ENCODE measurements at places on chromosomes 3 and 15. TPM values are rescaled to one million over a fixed set of nuclear protein-coding genes. Genes with fewer than 3 reads are reported as not detected.

The MINAR1 gene
- 0.37 TPM for total RNA-seq

DNA sequence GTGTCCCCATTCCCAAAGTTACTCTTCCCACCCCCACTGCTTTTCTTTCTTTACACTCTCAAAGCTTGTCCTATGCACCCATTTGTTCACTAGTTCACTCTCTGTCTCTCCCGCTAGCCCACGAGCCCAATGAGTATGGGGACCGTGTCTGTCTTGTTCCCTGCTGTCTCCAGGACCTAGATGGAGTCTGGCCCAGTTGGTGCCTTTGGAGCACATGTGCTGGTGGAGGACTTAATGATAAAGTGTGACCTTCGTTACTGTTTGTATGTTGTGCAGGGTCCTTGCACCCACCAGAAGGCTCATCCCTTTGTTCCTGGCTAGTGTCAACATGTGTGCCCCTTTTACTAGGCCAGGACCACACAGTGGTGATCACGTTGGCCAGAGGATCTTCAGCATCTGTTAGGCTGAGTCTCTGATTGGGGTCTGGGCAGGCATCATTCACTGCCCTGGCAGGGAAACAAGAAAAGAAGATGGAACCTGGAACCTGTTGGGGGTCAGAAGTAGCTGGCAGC lies 7.4 kb downstream of the CISH start:
- DNase-seq: peak; percentile 21

- no peak for DNase-seq
Observed at GRCh38 chr3:71465371-71466036, 118.0 kb downstream of the FOXP1 start.

GRCh38 chr15:100121285-100121684 lies 220.5 kb downstream of the ADAMTS17 start:
- no peak for DNase-seq

GRCh38 chr15:53126144-53126543 lies 336.0 kb upstream of the ONECUT1 start:
- no peak for DNase-seq

DNA sequence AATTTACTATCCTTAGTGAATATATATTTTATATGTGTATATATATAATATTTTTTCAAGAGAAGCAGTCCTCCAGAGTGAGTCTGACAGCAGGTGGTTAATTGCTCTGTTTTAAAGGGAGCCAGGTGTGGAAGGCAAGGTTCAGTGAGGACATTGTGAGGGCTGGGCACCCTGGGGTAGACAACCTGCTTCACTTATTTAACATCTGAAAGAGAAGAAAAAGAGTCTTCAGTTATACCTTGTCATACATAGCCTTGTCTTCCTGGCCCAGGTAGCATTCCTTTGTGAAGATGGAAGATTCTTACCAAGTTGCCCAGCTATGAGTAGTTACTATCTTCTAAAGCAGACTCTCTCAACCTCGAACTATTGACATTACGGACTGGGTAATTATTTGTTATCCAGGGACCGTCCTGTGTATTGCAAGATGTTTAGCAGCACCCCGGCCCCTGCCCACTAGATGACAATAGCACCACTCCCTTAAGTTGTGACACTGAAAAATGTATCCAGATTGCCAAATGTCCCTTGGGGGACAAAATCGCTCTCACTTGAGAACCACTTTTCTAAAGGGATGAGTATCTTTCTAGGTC lies 336.0 kb upstream of the TRIM42 start:
- no peak for DNase-seq

DNA sequence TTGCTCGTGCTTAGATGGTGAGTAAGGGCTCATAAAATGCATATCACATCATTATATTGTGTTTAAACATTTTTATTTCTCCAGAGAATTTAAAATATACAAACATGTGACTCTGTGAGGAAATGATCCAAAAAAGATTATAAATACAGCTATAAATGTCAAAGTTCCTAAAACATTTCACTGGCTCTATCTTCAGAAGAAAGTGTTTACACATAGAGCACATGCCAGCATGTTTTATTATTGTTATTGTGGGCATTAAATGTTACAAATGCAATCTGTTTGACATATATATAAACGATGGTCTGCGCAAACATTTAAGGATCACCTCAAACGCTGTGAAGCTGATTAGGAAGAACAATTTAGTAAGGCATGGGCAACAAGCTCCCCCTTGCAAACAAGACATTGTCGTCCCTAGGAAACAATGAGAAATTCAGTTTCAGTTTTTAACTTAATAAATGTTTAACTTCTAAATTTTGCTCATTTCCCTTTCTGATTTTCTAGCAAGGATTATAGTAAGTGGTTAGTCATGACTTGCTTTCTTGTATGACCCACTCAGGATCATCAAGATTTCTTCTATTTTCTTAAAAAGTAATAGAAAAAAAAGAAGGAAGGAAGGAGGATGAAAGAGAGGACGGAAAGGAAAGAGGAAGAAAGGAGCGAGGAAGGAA lies 207.5 kb downstream of the SATB1 start:
- DNase-seq: no peak

The SLC9A9 gene
- total RNA-seq: 5.2 TPM

- no peak for DNase-seq
Observed at GRCh38 chr3:24359645-24360462, 134.8 kb downstream of the THRB start.

DNA sequence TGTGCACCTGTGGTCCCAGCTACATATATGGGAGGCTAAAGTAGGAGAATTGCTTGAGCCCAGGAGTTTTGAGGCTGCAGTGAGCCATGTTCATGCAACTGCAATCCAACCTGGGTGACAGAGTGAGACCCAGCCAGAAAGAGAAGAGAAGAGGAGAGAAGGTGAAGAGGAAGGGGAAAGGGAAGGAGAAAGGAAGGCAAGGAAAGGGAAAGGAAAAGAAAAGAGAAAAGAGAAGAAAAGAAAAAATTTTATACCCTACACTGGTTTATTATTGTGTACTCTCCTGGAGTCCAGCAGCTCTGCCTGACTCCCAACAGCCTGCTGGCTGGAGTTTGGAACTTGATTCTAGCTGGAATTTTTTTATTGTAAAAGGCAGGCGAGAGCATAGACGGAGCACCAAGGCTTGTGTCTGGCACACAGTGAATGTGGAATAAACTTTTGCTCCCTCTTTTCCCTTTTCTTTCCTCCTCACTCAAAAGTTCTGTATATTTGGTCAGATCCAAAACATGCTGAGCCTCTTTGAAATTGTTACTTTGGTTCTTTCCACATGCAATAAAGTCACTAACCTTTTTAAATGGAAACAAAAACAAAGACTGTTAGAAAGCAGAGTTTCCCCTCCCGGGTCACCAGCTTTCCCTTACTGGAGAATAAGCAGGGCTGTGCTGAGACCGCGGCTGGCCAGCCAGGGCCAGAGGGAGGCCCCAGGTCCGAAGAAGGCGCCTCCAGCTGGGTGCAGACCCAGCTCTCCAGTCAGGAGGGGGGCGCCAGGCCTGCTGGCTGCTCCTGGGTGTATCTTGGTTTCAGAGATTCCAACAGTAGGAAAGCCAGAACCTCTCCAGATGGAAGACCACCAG lies 9.9 kb downstream of the THSD4 start:
- no peak for DNase-seq

- peak; percentile 17 for DNase-seq
Observed at GRCh38 chr15:99507504-99508310, 58.1 kb upstream of the MEF2A start.

DNA sequence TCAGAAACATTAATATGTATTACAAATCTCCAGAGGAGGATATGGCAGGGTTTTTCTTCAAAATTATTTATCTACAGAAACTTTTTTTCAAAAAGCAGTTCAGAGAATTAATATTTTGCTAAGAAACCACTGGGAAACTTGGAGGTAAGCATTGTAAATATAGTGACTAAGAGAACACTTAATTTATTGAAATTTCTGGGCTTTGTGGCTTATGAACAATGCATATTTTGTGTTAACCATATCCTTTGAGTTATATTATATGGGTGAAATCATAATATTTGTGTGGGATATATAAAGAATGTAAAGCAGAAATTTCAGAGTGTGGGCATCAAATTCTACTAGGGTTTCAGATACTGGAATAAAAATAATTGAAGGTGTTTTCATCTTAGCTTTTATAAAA lies 1059.2 kb downstream of the ZPLD1 start:
- no peak for DNase-seq

The VILL gene
- 16.1 TPM for total RNA-seq

DNA sequence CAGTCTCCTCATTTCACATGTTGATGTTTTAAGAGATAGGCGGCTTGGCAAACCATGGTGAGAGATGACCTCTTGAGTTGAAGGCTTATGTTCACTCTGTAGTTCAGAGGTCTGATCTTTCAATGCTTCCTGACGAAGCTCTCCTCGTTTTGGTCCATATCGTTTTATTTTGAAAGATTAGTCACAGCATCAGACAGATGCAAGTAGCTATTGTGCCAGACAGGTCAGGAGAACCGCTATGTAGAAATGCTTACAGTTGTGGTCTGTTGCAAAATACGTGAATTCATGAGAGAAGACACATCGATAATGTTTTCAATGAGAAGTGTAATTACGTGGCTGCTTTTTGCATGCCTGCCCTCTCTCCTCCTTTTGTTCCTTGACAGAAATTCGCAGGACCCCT lies 47.5 kb downstream of the CHL1 start:
- no peak for DNase-seq

DNA sequence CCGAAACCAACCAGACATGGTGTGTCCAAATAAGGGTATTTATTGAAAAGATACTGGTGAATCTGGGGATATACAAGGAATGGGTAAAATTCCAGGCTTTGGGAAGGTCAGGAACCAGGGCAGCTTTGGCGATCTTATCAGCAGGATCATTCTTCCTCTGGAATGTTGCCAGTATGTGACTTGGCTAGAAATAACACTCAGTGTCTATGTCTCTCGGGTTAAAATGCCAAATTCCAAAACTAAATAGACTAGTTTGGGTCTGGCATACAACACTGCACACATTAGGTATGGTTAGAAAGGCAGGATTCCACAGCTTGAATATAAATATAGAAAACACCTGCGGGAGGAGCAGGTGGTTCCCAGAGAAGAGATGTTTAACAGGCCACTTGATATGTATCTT lies 220.2 kb upstream of the CD96 start:
- no peak for DNase-seq

- DNase-seq: no peak
Observed at GRCh38 chr3:144312702-144313101, 341.1 kb downstream of the DIPK2A start.

DNA sequence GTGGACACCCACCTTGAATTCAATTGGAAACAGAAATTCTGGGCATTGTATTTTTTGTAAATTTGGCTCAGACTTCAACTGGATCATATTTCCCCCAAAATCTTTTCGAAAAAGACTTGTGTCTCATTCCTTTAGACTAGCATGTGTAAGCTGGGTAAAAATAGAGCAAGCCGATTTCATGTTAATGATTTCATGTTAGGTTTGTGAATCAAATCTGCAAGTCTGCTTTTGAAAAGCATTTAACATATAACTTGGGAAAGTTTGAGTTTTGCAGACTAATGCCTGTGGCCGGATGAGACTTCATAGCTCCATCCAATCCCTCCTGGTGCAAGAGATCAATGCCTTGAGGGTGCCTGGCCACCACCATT lies 64.5 kb downstream of the FLNB start:
- no peak for DNase-seq

DNA sequence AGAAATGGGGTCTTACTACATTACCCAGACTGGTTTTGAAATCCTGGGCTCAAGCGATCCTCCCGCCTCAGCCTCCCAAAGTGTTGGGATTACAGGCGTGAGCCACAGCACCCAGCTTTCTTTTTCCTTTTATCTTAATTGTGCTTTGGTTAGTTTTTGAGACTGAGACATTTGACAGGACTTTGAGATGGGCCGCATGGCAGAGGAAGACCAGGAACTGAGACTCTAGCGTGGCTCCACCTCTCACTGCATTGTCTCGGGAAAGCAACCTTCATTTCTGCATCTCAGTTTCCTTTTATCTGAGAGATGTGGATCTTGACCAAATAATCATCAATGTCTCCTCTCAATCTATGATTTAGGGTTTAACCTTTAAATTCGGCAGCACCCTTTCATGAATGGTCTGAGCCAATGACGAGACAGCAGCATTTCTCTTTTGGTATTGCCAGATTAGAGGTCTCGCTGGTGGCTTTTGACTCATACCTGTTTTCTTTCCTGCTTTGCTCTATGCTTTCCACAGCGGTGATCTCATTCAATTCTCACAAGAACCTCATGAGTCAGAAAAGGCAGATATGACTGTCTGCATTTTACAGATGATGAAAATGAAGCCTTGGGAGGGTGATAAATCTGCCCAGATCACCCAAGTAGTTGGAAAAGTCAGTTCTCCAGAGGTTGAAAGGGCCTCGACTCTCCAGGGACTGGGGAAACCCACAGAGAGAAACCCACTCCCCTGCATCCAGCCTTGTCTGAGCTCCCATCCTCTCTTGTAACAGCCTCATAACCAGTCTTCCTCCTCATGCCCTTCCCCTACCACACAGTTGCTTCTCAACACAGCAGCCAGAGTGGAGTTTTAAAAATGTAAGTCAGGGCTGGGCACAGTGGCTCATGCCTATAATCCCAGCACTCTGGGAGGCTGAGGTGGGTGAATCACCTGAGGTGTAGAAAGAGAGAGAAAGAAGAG lies 84.8 kb upstream of the FOXB1 start:
- DNase-seq: peak; percentile 70

DNA sequence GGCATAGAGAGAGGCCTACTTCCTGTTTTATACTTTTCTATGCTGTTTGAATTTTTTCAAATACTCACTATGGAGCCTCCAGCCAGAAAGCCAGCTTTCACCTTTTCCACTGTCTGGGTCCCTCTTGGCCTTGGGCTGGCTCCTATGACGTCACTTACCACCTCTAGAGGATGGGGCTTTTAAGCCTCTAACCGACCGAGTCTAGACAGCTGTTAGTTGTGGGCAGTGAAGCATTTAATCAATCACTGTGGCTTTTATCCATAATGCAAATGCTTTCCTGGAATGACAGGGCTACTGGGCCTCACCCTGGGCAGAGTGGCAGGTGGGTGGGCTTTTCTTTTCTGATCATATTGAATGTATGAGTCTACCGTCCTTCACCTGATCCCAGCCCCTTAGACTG lies 61.9 kb downstream of the LRRK1 start:
- no peak for DNase-seq

GRCh38 chr3:160929595-160929994 lies 173.6 kb downstream of the PPM1L start:
- no peak for DNase-seq

- DNase-seq: no peak
Observed at GRCh38 chr3:164832216-164832615, 246.1 kb downstream of the SI start.

GRCh38 chr15:54288049-54288448 lies 309.8 kb downstream of the UNC13C start:
- DNase-seq: no peak

DNA sequence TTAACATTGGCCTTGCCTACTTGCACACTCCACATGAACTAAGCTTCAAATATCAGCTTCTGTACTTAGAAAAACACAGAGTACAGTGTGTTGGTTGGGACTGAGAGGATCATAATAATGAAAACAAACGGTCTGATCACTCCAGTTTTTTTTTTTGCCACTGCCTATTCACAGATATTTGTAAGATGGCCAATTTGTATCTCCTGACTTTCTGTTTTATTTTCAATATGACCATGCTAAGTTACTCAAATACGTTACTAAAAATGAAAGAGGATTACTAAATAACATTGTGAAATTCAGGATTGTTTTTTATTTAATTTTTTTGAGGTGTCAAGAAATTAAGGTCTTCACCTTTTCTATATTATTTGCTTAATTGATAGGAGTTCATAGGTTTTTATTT lies 595.1 kb downstream of the TUSC7 start:
- no peak for DNase-seq

The THBS1 gene
- 0.99 TPM for total RNA-seq

GRCh38 chr3:47128137-47128536 lies 35.8 kb downstream of the SETD2 start:
- DNase-seq: no peak

GRCh38 chr3:48679411-48680391 lies 6.0 kb downstream of the NCKIPSD start:
- no peak for DNase-seq

- no peak for DNase-seq
Observed at GRCh38 chr3:136350557-136350956, 100.4 kb downstream of the PCCB start.

The TLE3 gene
- total RNA-seq: 84.6 TPM

Measured in activated T-cell treated with anti-CD3 and anti-CD28 coated beads, Interleukin-2, amount 50 U/mL, for 72 hours (primary cell).